ENCODE measurements at places on chromosomes 4 and X.

GRCh38 chr4:174538123-174538875 lies 16.0 kb upstream of the HPGD start:
- DNase-seq: peak; percentile 28

- no peak for DNase-seq
Measured at GRCh38 chrX:107600366-107600765, 27.9 kb upstream of the PRPS1 start.

- DNase-seq: no peak
Measured at GRCh38 chr4:168724686-168725411, 228.0 kb downstream of the PALLD start.

- DNase-seq: no peak
Measured at GRCh38 chrX:100635989-100636320, 651 bp downstream of the TSPAN6 start.

DNA sequence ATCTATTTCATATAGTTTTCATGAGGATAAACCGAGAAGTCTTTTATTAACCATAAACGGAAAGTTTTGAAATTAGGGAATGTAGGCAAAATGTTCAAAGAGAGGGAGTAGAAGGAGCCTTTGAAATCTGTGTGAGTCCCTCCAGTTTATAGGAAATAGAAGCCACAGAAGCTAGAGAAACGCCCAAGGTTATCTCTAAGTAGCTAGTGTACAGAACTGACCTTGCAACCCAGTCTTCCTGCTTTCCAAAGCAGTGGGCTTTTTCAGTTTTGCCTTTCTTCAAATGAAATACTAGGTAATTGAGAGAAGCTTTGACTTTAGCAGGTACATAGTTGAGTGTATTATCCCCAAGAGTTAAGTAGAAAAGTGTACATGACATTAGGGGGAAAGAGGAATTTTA lies 39.4 kb downstream of the STIM2 start:
- no peak for DNase-seq
